Endothelial cell of umbilical vein (primary cell): ENCODE measurements at places on chromosomes 2 and 18. TPM values are rescaled to one million over a fixed set of nuclear protein-coding genes. Genes with fewer than 3 reads are reported as not detected.

Gene AFTPH
- 15.3 and 16.7 TPM in 2 replicates for total RNA-seq

Gene MPP4
- 7.6 and 9.7 TPM in 2 replicates for total RNA-seq

Gene ACADL
- not detected in 2 replicates for total RNA-seq

Gene SIX2
- total RNA-seq: 0.24 and 0.32 TPM in 2 replicates

Gene LCLAT1
- 17.1 and 20.8 TPM in 2 replicates for total RNA-seq

Gene ATP8B1
- 86.5 and 100 TPM in 2 replicates for total RNA-seq

Gene HOXD11
- not detected in 2 replicates for total RNA-seq

Gene FAM161A
- total RNA-seq: 5.9 and 6.1 TPM in 2 replicates

Gene ANKRD23
- total RNA-seq: 2.4 and 3.6 TPM in 2 replicates

Gene SERPINB13
- total RNA-seq: not detected in 2 replicates

Gene PLEK
- 0.11 and 0.18 TPM in 2 replicates for total RNA-seq

Gene ARPC2
- 455 and 483 TPM in 2 replicates for total RNA-seq

Gene EVX2
- not detected in 2 replicates for total RNA-seq

Gene TMEM182
- 0.81 and 0.95 TPM in 2 replicates for total RNA-seq

Gene CERKL
- total RNA-seq: not detected in 2 replicates

Gene RTKN
- 19.8 and 20.0 TPM in 2 replicates for total RNA-seq

Gene HOXD12
- not detected in 2 replicates for total RNA-seq

Gene FIGN
- 6.6 and 8.1 TPM in 2 replicates for total RNA-seq

Gene KCNJ13
- not detected in 2 replicates for total RNA-seq

Gene PAX8
- total RNA-seq: 0.22 and 0.28 TPM in 2 replicates

Gene TNFRSF11A
- 11.1 and 11.9 TPM in 2 replicates for total RNA-seq

Gene SERPINB10
- total RNA-seq: not detected in 2 replicates

Gene DSG4
- not detected in 2 replicates for total RNA-seq

Gene HTR2B
- total RNA-seq: 0.55 and 0.93 TPM in 2 replicates

Gene IL1F10
- not detected in 2 replicates for total RNA-seq

Gene KCNS3
- total RNA-seq: 1.5 and 2.4 TPM in 2 replicates

Gene C1QL2
- total RNA-seq: not detected in 2 replicates

Gene FAM110C
- total RNA-seq: not detected in 2 replicates

Gene C18orf54
- 20.8 and 21.4 TPM in 2 replicates for total RNA-seq

Gene ASAP2
- total RNA-seq: 75.8 and 79.2 TPM in 2 replicates

Gene DOCK10
- 19.4 and 23.0 TPM in 2 replicates for total RNA-seq

Gene TNFAIP6
- not detected in 2 replicates for total RNA-seq

Gene TSPYL6
- not detected in 2 replicates for total RNA-seq

Gene HOXD10
- not detected in 2 replicates for total RNA-seq

Gene TBR1
- total RNA-seq: 0.09 and 0.11 TPM in 2 replicates

Gene UBXN4
- 103 and 108 TPM in 2 replicates for total RNA-seq

Gene TTC32
- 8.8 and 13.8 TPM in 2 replicates for total RNA-seq
